ENCODE measurements at places on chromosomes 3 and 15.

DNA sequence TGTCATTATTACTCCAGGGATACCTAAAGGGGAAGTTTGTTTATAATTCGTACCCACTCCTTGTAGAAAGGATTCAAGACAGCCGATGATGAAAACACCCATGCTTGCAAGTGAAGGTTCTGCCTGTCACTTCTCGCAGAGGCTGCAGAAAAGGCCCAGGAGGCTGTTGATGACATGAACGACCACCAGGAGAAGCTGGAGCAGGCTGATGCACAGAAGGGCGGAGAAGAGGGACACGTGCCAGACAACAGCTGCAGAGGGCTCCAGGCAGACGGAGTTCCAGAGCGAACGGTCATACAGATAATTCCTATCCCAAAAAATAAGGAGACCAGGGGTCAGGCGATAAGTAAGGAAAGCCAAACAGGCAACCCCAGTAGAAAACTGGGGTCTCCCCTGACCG, 5.7 kb upstream of the DYNLT2B start:
- no peak for DNase-seq

DNA sequence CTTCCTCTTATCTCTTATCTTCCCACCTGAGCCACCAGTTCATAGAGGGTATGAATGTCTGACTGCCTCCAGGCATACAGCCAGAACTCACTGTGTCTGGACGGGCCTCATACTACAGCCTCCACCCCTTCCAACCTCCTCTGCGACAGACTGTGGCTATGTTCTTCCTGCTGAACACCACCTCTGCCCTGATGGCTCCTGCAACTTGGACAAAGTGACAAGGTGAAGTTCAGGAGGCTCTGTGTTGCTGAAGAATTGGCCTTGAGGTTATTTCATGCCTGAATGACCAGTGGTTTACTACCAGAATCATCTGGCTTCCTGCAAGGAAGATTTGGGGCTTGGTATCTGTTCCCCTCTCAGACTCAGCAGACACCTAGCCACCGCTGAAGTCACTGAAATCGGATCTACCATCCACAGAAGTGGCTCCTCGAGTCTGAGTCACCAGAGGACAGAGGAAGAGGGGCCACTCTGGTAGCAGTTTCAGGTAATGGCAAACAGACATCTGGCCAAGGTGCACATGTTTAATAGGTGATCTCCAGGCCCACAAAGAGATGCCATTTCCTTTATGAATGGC, 14.2 kb upstream of the ULK3 start:
- DNase-seq = no peak

DNA sequence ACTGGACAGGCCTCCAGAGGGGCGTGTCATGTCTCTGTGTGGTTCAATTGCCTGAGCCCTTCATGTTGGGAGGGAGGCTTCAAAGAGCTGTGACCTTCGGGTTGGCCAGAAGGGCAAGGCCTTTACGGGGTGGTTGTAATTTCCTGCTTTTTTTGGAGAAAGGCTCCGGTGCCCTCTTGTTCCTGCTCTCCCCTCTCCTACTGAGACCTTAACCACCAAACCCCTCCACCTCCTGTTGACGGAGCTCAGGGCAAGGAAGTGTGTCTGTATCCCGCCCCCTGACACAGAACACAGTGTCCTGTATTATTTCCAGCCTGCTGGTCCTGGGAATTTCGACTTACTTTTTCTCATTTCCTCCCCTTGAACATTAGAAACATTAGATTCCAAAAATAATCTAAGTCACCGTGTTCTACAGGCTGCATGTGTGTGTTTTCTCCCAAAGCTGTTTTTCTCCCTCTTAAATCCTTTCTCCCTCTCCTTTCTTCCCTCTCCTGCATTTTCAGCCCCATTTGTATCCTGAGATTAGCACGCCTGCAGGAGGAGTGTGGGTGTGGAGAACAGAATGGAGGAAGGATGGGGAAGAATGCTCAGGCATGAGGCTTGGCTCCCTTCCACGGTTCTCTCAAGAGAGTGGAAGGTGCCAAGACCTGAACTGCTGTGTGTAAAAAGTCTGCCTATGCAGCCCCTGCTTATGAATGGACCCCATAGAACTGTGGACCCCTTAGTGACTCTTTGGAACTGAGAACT, 285.4 kb upstream of the ROPN1 start:
- no peak for DNase-seq

DNA sequence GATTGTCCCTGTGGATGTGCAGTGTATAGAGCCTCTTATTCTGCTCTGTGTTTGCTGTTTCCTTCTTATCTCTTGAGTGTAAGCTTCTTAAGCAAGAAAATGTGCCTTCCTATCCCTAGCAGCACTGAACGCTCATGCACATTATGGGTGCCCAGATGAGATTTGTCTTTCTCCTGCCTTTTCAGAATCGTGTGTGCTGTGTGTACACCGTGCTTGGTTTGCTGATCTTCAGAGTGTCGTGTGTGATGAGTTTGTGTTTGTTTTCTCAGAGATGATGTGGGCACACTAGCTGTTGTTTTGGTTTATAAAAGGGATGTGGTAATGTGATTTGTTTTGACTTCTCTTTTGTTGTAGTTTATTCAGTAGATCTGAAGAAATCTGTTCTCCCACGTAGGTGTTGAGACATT, 19.7 kb downstream of the GPR171 start:
- no peak for DNase-seq

DNA sequence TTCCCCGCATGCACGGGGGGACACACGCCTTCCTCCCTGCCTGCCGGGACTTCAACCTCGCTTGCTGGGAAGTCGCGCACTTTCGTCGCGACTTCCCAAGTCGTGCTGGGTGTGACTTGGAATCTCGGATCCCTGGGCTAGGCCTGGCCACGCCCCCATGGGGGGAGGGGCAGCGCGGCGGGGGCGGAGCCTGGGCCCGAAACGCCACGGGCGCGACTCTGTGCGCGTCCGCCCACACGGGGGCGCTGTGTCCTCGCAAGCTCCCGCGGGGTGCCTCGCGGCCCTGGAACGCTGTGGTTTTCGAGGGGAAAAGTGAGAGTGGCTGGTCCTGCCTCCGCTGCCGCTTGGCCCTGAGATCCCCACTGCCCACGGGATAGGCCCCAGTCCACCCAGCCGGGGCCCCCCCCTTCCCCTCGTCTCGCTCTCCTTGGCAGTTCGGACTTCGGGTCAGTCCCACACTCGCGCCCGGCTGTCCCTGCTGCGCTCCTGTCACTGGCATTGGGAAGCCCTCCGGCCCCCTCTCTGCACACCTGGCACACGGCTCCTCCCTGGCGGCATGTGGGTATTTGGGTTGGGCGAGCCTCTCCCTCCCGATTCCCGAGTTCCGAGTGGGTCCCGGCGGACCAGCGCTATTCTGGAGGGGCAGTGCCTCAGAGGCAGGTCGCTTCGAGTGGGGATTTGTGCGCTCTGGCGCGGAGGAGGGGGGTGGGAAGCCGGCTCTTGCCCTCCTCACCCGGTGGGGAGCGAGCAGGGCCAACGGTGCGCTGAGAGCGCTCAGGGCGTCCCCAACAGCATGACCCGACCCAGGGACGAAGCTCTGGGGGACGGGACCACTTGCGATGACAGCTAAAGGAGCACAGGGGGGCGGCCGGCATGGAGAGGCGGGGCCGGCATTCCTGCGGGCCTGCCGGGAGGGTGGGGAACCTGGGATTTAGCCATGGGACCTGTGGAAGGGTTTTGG, 23.6 kb downstream of the SEC61A1 start:
- peak; percentile 79 for DNase-seq

DNA sequence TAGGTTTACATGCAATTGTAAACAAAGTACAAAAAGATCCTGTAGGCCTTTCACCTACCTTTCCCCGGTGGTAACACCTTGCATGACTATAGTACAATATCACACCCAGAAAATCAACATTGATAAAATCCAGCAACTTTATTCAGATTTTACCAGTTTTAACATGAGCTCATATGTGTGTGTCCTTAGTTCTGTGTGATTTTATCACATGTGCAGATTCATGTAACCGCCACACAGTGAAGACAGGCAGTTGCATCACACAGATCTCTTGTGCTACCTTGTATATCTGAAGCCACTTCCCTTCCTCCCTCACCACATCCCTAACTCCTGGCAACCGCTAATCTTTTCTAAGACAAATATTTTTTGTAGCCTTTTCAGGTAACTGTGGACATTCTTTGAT, 183.5 kb upstream of the C2CD4B start:
- no peak for DNase-seq

DNA sequence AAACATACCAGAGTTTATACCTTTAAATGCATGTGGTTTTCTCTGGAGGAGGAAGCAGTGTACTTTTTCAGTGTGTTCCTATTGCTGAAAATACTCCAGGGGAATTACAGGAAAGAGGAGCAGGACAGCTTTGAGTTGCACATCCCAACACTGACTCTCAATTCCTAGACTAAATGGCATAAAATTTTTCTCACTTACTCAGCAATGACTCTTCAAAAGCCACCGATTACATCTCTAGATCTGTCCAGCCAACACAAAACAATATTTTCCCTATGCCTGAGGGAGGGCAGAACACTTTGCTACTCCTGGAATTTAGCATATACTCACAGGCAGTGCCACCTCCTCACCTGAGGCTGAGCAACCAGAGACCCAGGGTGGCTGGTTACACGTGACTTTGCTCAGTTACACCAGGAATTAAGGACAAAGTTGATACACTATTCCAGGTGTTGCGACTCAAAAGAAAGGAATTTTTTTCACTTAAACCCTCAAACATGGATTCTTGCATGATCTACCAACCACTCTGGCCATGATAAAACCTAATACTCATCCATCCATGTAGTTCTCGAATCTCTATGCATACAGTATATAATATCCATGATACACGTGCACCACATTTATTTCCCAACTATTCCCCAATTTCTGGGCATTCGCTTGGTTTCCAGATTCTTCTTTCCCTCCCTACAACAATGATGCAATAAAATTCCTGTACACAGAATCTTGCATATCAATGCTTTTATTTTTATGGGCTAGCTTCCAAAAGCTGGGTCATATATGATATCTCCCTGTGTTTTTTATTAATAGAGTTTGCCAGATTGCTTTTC, 194.6 kb downstream of the THRB start:
- no peak for DNase-seq

DNA sequence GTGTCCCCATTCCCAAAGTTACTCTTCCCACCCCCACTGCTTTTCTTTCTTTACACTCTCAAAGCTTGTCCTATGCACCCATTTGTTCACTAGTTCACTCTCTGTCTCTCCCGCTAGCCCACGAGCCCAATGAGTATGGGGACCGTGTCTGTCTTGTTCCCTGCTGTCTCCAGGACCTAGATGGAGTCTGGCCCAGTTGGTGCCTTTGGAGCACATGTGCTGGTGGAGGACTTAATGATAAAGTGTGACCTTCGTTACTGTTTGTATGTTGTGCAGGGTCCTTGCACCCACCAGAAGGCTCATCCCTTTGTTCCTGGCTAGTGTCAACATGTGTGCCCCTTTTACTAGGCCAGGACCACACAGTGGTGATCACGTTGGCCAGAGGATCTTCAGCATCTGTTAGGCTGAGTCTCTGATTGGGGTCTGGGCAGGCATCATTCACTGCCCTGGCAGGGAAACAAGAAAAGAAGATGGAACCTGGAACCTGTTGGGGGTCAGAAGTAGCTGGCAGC, 7.4 kb downstream of the CISH start:
- DNase-seq = no peak

GRCh38 chr15:101194546-101195125, 57.2 kb downstream of the CHSY1 start:
- DNase-seq = no peak

GRCh38 chr3:117752984-117753717, 1043.6 kb downstream of the TUSC7 start:
- DNase-seq = peak; percentile 43

- no peak for DNase-seq
These were observed 627.1 kb downstream of the NAALADL2 start for GRCh38 chr3:175486255-175486654.

- DNase-seq = no peak
These were observed 35.1 kb downstream of the EAF1 start for GRCh38 chr3:15462451-15462850.

DNA sequence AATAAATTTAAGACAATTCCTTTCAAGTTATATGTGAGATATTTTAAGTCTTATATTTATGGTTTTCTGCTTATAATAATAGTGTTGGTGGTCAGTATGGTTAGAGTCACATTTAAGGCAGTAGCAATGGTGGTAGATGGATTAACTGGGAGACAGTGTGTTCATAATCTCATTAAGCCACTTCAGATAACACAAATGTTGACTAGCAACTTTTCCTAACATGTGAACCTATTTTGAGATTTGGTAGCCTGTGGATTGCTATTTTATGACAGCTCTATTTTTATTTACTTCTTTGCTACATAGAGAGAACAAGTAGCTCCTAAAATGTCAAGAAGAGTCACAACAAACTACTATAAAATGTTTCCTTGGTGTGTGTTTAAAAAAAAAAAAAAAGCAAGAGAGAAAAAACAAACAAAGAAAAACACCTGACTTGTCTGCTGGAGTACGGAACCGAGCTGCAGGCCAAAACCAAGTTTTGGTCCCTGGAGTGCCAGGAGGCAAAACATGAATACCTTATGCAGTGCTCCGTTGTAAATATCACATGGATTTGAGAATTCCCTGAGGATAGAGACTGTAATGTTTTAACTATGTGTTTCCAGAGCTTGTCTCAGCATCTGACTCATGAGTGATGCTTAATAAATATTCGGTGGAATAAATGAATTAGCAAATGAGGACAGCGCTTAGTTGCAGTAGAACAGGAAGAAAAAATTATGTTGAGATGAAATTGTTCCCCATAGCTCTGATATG, 457.1 kb upstream of the ROBO2 start:
- DNase-seq = no peak

- no peak for DNase-seq
These were observed 304.6 kb upstream of the KCNMB2 start for GRCh38 chr3:178231645-178232044.

DNA sequence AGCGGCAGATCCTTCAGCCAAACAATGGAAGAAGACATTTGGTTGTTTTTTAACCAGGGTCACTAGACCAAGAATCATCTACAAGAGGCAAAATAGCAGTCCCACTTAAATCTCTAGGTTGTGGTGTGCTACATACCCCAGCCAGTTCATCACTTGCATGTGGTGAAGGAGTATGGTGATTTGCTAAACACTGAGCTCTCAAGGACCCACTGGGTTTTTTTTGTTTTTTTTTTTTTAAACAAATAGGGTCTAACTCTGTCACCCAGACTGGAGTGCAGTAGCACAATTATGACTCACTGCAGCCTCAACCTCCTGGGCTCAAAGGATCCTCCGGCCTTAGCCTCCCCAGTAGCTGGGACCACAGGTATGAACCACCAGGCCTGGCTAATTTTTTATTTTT, 508.0 kb downstream of the FOXP1 start:
- no peak for DNase-seq

DNA sequence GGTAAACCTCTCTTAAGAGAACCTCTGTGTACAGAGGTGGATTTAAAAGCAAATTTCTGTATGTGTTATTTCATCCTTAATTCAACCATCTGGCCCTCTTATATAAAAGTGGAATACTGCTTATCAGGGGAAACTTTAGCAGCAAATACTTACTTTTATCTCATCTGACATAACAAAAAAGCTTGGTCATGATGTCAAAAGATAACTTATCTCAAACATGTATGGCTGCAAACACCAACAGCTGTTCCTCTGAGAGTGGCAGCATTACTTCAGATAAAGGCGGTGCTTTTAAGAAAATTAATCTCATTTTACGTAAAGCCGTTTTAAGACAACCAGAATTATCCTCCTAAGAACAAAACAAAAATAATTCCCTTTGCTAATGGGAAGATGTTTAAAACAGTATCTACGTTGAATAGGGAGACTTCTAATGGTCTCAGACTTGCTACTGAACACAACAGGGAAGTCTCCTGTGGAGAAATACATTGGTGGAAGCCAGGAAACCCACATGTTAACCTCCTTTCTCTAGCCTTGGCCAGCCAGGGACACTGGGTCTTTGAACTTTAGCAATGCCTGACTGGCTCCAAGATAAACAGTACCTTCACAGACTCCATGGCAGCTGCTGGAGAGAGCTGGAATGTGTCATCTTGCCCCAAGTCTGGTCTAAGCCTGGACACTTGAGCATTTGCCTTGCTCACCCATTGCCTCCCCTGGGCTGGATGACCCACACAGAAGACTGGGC, 18.1 kb downstream of the ARRDC4 start:
- no peak for DNase-seq
